Activated T-helper 2 cell treated with anti-CD3 and anti-CD28 coated beads, Interferon-gamma antibody, Interleukin-2, Interleukin-4, amounts not matched to agents 10 μg/mL and 5 μg/mL and 100 μg/mL, durations not matched to agents 14 hours and 24 hours and 36 hours (primary cell): ENCODE measurements at places on chromosomes 12 and 14.

DNA sequence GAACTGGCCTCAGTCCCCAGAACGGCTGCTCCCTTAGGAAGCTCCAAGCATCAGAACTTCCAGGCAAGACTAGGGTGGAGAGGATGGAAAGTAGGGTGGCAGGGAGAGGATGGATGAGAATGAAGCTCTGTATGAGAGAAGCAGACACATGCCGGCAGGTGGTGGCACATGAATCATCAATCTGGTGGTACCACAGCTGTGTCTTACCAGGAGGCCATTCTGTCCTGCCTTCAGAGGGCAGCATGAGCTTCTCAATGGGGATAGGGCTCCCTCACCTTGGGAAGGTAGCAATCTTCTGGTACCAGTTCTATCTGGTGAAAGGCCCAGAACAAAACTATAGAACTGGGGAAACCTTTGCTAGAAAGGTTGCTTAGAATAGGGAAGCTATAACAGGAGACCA is 55.4 kb upstream of the PYGL start:
- DNase-seq = no peak

GRCh38 chr12:123131879-123132402 is 18.9 kb downstream of the PITPNM2 start:
- DNase-seq = peak; percentile 21

- DNase-seq = no peak
Measured at GRCh38 chr12:102596687-102597086, 116.3 kb upstream of the IGF1 start.

- DNase-seq = peak; percentile 32
Measured at GRCh38 chr12:39619316-39619659, 315 bp downstream of the ABCD2 start.

DNA sequence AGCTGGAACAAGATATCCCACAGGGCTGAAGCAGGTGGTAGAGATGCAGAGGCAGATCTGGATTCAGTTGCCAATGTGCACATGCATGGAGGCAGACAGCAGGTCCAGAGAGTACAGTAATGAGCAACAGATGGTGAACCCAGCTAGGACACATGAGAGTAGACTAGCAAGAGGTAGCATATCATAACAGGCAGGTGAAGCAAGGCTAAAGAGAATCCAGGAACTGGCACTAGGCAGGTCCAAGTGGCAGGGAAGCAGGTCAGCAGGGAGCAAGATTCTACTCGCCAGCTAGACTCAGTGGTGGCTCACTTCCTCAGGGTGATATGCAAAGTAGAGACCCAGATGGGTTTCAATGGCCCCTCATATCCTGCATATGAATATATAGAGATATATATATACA is 15.3 kb upstream of the MYF6 start:
- no peak for DNase-seq

GRCh38 chr12:55970775-55971174 is 3.1 kb upstream of the RAB5B start:
- no peak for DNase-seq

DNA sequence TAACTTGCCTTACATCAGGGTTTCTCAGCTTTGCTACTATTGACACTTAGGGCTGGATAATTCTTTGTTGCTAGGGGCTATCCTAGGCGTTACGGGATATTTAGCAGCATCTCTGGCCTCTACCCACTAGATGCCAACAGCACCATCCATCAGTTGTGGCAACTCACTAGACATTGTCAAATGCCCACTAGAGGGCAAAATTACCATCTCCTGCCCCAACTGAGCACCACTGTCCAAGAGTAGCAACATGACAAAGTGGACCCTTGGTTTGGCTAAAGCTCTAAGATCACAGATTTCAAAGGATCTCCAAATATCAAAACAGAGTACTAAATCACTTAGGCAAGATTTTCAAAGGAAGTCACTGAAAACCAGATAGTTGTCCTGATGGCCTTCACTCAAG is 251.7 kb upstream of the TBX3 start:
- no peak for DNase-seq

GRCh38 chr14:30648471-30648870 is 26.4 kb downstream of the SCFD1 start:
- no peak for DNase-seq

DNA sequence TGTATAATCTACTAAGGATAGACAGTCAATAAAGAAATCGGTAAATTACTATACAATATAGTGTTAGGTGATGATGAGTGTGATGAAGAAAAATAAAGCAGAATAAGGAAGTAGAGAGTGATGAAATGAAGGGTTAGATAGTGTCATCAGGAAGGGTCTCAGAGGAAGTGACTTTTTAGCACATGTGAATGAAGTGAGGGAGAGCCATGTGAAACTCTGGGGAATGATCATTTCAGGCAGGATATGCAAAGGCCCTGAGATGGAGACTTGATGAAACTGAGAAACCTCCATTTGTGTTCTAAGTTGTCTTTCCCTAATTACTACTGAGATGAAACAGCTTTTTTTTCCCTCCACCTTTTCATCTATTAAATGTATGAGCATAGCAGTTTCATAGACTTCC is 19.4 kb upstream of the GNPTAB start:
- DNase-seq = no peak

DNA sequence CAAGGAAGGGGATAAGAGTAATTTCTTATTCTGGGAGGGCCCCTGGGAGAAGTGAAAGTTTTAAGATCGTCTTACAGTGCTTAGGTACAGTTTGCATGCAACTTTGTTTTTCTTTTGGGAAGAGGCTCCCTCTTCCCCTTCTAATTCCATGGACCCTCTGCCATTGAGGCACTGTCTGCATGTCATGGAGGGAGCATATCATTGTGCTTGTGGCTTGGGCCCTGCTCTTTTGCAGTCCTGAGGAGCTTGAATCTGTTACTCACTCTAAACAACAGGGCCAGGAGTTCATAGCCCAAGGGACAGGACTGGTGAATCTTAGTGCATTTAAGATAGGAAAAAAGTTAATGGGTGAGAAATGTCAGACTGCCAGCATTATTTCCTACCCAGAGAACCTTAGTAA is 2.3 kb downstream of the UBE3B start:
- no peak for DNase-seq

DNA sequence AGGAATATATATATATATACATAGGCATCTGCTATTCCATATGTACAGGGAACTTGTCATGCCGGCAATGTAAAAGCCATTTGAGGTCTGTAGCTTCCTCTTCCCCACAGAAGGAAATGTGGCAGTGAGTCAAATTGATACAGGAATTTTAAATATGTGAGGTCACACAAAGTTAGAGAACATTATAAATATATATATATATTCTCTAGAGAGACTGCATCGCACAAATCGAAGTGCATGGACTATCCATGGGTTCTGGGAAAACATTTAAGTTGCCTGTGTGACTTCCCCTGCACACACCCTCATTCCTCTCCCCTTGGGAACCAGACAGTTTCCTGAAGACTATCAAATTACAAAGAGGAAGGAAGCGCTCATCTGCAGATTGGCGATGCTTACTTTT is 100.9 kb upstream of the CCDC91 start:
- no peak for DNase-seq

DNA sequence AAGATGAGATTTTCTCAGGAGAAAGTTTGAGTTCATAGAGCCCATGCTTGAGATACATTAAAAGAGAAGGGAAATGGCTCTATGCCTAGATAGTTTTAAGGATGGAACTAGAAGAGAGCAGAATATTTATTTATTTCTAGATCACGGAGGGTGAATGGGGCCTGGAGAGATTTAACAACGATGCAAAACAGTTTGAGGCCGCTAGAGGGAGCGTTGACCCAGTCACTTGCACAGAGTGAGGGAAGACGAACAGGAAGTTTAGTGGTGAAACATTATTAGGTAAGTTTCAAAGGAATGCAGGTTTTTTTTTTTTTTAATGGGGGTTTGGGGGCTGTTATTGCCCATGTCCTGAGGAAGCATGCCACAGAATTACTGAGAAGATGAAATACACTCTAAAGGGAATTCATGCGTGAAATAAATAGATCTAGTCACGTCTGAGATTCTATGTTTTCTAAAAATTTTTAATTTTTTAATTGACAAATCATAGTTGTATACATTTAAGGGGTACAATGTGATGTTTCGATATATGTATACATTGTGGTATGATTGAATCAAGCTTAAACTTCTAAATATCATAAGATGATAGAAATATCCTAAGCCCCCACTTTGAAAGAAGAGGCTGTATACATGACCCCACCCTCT is 14.8 kb upstream of the PPP1R1A start:
- peak; percentile 52 for DNase-seq

GRCh38 chr14:53523226-53523625 is 370.1 kb upstream of the DDHD1 start:
- DNase-seq = no peak

DNA sequence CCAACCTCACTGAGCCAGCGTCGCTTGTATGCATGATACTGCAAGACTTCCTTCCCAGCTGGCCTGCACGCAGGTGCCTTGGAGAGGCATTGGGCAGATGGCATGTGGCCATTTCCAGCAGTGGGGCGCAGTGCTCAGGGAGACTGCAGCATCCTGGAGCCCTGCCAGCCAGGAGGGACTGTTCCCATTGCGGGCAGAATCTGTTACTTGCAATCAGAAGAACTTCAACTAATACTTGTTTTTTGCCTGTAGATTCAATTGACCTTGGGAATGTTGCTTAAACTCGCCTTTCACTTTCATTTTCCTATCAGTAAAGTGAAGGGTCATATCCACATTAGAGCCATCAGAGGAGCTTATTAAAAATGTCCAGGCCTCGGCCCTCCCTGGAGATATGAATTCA is 29.8 kb downstream of the ANKRD9 start:
- no peak for DNase-seq

DNA sequence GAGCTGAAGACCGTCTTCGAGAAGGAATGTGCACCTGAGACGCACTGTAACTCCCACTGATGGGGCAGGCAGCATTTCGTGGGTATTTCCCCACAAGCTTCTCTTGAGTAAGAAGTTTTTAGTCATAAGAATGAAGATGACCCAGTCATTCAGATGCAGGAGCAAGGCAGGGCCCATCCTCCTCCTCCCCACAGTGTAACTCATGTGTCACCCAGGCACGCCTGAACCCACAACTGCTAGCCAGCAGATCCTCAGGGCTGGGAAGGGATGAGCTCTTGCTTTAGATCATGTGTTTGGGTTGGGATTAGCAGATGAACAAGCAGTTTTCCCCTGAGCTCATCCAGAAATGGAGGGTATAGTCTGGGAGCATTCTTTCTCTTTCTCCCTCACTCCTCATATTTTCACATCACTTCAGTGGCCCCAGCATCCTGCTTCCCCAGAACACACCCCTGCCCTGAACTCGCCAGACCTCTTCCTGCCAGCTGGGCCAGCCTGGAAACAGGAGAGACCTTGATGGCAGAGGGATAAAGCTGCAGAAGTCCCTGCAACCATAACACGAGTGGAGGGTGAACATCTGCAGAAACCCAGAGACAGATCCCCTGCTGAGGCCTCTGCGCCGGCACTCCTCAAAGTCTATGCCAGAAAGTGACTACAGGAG is 73.3 kb downstream of the B4GALNT3 start:
- DNase-seq = no peak

DNA sequence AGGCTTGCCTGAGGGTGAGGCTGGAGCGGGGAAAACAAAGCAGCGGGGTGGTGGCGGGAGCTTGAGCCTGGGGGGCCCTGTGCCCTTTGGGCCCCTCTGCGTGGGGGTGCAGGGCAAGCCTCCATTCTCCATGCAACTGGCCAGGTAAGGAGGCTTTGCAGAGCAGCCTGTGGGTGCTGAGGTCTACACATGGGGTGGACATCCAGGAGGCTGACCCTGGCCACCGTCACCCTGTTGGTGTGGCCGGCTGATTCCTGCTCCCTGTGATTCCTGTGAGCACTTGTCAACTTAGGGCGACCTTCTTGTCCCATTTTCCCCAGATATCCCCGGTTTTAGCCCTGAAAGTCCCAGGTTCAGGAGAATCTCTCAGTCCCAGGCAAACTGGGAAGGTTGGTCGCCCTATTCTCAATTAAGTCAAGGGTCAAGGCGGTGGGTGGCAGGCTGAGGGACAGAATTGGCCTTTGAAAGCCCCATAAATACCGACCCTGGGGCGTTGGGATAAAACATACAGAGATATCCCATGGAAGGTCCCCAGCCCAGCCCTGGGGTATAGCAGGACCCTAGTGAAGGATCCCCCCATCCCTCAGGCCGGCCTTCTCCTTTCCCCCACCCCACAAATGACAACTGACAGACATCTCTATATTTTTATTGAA is 70.5 kb downstream of the PRIMA1 start:
- DNase-seq = no peak
